Choroid plexus epithelial cell (primary cell): ENCODE measurements at places on chromosomes 16 and 17.

DNA sequence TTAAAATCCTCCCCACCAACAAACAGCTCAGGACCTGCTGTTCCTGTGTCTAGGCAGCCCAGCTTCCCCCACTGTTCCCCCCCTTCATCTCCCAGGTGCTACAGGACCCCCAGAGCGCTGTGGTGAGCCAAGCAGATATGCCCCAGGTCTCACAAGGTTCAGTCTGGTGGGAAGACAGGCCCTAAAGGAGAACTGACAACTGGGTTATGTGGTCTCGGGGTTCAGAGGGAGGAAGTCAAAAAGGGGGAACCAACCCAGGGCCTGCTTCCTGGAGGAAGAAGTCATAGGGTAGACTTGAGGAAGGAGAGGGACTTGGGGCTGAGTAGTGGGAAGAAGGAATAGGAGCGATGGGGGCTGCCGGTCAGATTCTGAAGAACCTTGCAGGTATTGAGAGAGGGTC is 2.6 kb downstream of the RIPOR1 start:
- DNase-seq: no peak

DNA sequence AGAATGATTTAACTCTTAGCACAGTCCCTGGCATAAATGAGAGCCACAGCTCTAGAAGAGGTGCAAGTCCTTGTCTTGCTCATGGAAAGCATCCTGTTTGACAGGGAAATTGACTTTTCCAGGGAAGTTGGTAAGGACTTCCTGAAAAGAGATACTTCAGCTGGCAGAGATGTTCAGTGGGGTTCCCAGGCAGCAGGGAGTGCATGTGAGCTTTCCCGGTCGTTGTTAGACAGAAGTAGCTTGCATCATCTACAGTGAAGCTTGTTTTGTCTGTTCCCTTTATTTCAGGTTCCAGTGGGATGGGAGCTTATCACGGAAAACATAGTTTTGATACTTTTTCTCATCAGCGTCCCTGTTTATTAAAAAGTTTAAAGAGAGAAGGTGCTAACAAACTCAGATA is 22.9 kb downstream of the ALDH3A2 start:
- no peak for DNase-seq

- DNase-seq: no peak
These were observed 9.8 kb upstream of the CMTM3 start for GRCh38 chr16:66594739-66595138.

GRCh38 chr17:76243826-76244679 is 3.8 kb upstream of the RNF157 start:
- DNase-seq: no peak

DNA sequence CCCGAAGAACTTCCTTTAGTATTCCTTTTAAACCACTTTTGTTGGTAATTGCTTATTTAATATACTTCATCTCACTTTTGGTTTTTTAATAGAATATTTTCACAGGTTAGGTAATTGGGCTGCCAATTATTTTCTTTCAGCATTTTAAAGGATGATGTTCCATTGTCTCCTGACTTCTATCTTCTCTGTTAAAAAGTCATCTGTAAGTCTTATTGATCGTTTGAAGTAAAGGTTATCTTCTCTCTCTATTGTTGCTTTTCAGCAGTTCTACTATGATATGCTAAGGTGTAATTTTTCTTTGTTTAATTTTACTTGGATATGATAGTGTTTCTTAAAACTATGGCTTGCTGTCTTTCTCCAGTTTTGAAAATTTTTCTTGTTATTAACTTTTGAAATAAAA is 307.5 kb downstream of the MAP2K4 start:
- no peak for DNase-seq

- no peak for DNase-seq
These were observed 788.7 kb upstream of the GOT2 start for GRCh38 chr16:59522826-59523225.

DNA sequence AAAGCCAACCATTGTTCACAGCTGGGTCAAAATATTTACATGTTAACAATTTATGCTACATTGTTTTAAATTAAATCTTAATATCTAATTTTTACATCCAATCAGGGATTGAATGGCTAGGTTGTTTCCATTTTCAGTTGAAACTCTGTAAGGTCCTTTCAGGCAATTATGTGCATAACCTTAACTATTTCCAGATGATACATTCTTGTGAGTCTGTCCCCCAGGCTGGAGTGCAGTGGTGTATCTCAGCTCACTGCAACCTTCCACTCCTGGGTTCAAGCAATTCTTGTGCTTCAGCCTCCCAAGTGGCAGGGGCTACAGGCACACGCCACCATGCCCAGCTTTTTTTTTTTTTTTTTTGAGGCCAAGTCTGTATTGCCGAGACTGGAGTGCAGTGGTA is 10.4 kb downstream of the CDC42EP4 start:
- DNase-seq: no peak

GRCh38 chr17:77327181-77327565 is 186.4 kb downstream of the SEC14L1 start:
- no peak for DNase-seq

DNA sequence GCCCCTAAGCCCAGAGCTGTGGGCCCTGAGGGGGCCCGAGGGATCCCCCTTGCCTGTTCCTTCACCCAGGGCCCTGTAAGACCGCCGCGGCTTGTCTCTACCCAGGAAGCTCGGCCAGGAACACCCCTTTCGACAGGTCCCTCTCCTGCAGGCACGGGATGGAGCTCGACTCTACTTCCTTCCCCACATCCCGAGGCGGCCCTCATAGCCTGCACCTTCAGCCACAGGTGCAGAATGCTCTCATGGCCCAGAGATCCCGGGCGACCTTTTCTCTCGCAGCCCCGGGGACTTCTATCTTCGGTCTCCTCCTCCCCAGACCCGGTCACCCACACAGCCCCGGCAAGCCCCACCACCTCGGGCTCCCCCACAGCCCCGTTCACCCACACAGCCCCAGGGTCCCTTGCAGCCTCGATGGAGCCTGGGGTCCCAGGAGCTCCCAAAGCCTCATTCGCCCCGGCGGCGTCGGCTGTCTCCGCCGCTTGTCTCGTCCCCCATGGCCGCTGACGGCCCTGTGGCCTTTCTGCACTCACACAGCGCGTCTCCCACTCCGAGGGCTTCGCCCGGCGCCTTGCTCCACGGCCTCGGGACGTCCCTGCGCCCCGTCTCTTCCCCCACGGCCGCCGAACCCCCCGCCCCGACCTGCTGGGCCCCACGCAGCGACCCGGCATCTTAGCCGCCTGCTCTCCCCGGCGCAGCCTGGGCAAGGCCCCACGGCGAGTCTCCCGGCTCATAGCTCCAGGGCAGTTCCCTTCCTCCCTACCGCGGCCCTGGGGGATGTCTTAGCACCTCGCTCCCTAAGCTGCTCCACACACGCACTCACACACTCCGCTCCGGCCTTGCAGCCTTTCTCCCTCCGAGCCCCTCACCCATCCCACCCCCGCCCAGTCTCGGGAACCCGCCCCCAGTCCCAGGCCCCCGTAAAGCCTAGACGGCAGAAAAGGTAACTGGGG is 650 bp downstream of the KIAA0753 start:
- DNase-seq: peak; percentile 57

DNA sequence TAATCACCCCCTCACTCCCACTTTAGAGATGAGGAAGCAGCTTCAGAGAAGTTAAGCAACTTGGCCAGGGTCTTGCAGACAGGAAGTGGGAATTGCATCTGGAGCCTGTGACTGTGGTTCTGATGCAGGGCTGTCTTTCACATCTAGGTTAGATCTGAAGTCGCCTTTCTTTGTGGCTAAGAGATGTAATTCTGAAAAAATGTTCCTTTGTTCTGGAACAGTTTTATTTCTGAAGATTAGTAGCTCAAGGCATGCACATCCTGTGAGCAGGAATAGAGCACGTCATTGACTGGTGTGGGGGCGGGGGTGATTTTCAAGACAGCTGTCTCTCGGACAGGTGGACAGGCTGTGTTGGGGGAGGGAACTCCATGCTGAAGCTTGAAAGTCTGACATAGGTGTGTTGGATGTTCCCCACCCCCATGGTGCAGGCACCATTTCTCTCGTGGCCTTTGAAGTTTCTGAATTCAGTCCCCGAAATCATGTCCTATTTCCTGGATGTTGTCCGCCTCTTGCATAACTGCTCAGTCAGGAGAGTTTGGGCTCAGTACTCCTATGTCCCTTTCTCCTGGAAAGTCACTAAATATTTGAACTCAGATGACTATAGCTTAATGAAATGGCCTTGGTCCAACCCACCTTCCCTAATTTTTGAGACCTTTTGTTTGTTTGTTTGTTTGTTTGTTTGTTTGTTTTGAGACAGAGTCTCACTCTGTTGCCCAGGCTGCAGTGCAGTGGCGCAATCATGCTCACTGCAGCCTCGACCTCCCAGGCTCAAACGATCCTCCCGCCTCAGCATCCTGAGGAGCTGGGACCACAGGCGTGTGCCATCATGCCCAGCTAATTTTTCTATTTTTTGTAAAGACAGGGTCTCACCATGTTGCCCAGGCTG is 21.0 kb upstream of the HERPUD1 start:
- DNase-seq: peak; percentile 82

DNA sequence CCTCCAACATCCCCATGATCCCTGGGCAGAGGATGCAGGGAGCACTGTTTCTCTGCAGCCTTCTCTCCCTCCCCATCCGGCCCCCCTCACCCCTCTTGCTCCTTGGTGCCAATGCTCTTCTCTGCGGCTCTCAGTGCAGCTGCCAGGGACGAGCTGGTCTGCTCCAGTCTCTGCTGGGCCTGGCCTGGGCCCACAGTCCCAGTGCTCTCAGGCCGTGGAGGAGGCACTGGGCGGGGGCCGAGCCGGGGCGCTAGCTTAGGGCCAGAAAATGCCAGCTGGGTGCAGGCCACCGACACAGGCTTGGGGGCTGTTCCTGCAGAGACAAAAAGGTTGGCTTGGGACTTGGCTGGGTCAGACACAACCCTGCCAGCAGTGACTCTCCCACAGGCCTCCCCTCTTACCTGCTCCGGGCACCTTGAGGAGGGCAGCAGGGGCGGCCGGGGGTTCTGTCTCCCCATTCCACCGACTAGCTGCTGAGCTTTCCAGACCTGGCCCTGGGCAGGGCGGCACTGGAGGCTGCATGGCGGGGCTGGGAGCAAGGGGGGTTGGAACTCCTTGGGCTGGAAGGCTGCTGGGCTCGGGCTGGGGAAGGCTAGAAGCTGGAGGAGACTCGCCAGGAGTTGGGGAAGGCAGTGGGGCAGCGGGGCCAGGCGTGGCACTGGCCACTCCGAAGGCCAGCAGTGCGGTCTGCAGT is 13.8 kb downstream of the CASKIN2 start:
- no peak for DNase-seq

- DNase-seq: no peak
These were observed 79.3 kb downstream of the EMP2 start for GRCh38 chr16:10501016-10501607.

GRCh38 chr16:88651276-88651988 is 579 bp upstream of the CYBA start:
- peak; percentile 45 for DNase-seq

DNA sequence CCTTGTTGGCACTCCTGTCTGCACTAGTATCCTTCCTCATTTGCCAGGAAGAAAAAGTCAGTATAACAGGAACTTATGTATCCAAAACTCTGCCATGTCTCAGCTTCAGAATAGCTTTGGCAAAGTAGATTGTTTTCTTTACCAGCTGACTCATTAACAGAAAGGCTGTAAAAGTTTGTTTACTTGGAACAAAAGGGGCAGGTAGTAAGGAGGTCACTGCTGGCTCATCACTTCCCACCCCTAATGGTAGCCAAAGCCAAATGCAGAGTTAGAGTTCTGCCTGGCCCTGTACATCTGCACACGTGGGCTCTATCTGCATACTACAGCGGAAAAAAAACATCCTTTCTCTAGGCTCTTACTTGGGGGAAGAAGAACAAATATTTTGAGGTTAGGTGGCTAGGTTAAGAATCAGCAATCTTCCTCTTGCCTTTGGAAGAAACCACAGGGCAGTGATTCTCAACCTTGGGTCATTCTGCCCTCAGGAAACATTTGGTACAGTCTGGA is 90.9 kb upstream of the BCAR1 start:
- peak; percentile 85 for DNase-seq

DNA sequence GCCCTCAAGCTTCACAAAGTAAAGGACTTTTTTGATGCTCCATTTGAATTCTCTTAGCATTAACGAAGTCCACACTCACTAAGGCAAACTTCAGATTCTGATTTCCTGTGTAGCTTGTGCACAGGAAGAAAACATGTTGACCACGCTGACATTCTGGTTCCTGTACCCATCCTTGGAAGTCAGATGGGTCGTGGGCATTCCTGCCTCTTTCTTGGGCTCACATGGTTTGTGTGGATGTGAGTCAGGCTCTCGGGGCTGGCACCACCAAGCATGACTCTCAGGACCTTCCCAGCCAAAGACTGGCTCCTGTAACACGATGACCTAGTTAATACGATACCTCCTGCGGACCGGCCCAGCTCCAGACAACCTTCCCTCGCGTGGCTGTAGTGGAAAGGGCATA is 32.8 kb downstream of the ARSG start:
- no peak for DNase-seq

DNA sequence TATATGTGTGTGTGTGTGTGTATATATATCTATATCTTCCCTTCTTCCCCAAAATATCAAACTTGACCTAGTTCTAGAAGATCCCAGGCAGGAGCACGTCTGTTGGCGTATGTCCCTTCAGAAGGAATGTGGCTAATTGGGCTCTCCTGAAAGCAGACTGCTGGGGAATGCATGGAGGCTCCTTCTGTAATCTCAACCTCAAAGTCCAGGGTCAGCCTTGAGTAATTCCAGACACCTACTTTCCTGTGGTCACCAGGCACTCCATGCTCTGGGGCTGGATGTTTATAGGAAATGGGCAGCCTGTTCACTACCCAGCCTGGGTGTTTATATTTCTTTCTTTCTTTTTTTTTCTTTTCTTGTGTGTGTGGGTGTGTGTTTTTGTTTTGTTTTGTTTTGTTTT is 13.4 kb downstream of the BCO1 start:
- peak; percentile 42 for DNase-seq

DNA sequence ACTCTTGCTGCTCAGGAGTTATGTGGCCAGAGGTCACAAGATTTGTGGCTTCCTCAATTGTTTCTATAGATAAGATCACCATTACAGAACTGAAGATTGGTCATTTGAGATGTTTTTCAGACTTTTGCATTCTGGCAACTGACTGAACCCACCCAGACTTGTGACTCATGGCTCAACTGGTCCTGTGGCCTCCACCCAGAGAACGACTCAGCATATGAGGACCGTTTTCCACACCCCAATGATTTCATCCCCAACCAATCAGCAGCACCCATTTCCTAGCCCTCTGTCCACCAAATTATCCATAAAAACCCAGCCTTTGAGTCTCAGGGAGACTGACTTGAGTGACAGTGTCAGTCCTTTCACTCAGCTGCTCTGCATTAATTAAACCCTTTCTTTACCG is 143.2 kb upstream of the ASIC2 start:
- DNase-seq: peak; percentile 49
